ENCODE measurements at places on chromosomes 2 and 18. TPM values are rescaled to one million over a fixed set of nuclear protein-coding genes. Genes with fewer than 3 reads are reported as not detected.

GRCh38 chr2:88658326-88658725 is 31.1 kb upstream of the EIF2AK3 start:
- DNase-seq: peak; percentile 79

DNA sequence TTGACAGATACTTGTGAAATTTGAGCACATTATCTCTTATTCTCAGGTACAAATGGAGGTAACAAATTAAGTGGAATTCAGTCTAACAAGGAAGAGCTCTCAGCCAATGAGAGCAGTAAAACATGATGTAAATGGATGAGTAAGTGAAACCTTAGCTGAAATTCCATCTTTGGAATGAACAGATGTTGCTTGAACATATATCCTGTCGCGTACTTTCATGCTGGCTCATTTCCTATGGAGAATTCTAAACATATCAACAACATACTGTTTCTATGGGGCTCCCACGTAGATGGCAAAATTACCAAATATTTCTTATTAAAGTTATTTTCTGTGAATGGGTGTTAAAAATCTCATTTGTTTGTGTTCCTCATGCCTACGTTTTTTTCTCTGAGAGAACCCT is 256.3 kb upstream of the LINC00305 start:
- peak; percentile 16 for DNase-seq

DNA sequence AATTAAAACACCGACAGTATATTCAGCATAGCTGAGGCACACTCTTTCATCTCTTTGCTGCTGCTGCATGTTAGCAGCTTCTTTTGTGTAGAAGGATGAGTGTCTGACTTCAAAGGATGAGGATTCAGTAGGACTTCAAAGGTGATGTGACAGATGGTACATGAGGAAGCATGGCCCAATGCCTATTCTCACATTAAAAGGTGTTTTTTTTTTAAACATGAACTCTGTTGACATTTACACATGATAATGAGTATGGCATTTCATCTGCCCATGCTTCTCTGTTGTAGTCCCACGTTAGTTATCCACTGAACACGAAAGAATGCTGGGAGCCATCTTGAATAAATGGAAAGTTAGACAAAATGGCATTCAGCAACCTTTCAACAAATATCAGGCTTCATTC is 1950.8 kb upstream of the PIK3C3 start:
- no peak for DNase-seq

Gene IAH1
- total RNA-seq: 58.6 TPM

Gene TUBA3E
- total RNA-seq: not detected

Gene CCDC68
- total RNA-seq: 0.54 TPM

All from IMR-90 (cell line).